Ascending aorta (tissue), 2 donors: ENCODE measurements at places on chromosomes 2 and 18. TPM values are rescaled to one million over a fixed set of nuclear protein-coding genes. Genes with fewer than 3 reads are reported as not detected.

DNA sequence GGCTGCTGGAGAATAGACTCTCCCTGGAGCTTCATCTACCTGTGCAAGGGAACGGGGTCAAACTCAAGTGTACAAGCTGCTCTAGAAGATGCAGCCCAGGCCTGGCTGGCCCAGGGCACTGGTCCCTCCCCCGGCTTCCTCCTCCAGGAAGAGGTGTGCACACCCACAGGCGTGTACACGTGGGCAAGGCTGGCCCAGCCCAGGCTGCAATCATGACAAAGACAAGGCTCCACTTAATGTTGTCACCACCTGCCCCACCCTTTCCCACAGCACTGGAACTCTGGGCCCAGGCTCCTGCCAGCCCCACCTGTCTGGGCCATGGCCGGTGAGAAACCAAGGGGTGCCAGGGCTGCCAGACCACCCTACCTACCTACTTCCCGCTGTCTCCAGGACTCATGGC, 29.6 kb upstream of the ALPP start:
- H3K27me3 ChIP-seq: peaks cover 19% of the 10 kb centered on the region
- no peaks in the 10 kb centered on the region for H3K36me3 ChIP-seq
- no peak overlapping the region for H3K27ac ChIP-seq
- no peaks in the 10 kb centered on the region for H3K4me1 ChIP-seq
- no peak overlapping the region for H3K4me3 ChIP-seq
- DNase-seq: no peak

The SERPINB10 gene
- total RNA-seq: not detected

GRCh38 chr2:70475266-70475665, 78.4 kb downstream of the TGFA start:
- no peak for DNase-seq
- no peak overlapping the region for H3K27ac ChIP-seq
- no peaks in the 10 kb centered on the region for H3K4me1 ChIP-seq

DNA sequence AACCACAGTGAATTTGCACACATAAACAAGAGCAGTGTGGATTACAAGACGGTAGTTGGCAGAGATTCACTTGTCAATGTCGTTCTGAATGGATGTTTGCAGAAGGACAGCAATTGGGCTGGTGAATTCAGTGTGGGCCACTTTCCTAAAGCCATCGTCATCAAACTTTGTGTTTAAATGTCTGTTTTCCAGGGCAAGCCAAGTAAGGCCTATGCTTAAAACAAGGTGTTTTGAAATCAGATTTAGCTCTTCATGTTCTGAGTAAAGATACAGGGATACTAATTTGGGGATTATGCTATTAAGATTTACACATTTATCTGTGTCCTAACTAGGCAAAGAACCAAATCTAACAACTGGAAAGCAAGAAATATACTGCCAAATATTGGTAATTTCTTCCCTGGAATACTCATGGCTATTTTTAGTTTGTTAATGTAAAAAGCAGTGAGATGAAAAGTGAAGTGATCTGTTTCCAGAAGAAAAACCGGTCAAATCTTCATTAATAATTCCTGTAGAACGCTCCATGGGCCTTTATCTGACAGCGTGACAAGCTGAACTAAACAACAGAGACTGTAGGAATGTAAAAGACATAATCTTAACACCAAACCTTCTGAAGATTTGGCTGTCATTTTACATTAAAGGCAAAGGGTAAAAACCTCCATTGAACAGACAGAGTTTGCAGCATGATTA, 175.7 kb downstream of the ICOS start:
- H3K27me3 ChIP-seq: no peaks in the 10 kb centered on the region
- no peaks in the 10 kb centered on the region for H3K36me3 ChIP-seq
- H3K4me1 ChIP-seq: peaks cover 6% of the 10 kb centered on the region
- DNase-seq: no peak
- H3K4me3 ChIP-seq: no peak overlapping the region

GRCh38 chr2:62410015-62410453, 96.0 kb downstream of the TMEM17 start:
- peak overlapping the region; percentile 90 for H3K27ac ChIP-seq
- H3K27me3 ChIP-seq: no peaks in the 10 kb centered on the region
- DNase-seq: no peak
- H3K4me1 ChIP-seq: peaks cover 19% of the 10 kb centered on the region
- H3K4me3 ChIP-seq: no peak overlapping the region

DNA sequence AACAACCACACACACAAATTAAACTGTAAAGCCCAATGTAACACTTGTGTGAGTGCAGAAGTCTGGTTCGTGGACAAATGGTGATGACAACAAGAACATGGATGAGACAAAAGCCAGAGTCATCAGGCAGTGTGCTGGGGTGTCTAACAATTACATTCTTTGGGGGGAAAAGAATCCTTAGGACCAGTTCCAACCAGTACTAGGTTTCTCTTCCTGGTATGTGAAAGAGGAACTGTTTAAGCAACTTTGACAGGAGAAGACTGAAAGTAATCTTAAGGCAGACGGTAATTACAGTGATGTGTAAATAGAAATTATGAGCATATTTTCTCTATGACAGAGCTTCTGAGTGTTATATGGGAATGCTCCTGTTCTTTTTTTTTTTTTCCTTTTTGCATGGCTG, 133.4 kb downstream of the AFF3 start:
- H3K4me1 ChIP-seq: peaks cover 5% of the 10 kb centered on the region
- H3K4me3 ChIP-seq: no peak overlapping the region
- no peak overlapping the region for H3K27ac ChIP-seq
- H3K36me3 ChIP-seq: no peaks in the 10 kb centered on the region

DNA sequence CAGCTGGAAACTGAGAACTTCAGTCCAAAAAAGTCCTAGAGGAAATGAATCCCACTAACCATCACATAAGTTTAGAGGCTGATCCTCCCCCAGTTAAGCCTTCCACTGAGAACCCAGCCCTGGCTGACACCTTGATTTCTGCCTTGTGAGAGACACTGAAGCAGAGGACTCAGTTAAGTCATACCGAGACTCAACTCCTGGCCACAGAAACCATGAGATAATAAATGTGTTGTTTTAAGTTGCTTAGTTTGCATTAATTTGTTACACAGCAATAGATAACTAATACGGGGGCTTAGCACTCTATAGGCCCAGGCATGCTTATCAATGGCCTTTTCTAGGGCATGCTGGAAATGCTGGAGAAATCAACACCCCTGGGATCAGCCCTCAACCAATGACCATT, 3.4 kb upstream of the ADD2 start:
- H3K27ac ChIP-seq: no peak overlapping the region
- DNase-seq: no peak
- peaks cover 8% of the 10 kb centered on the region for H3K27me3 ChIP-seq

- no peak overlapping the region for H3K4me3 ChIP-seq
- peaks cover 23% of the 10 kb centered on the region for H3K4me1 ChIP-seq
- no peaks in the 10 kb centered on the region for H3K27me3 ChIP-seq
- H3K36me3 ChIP-seq: no peaks in the 10 kb centered on the region
Measured at GRCh38 chr2:231129216-231129615, 4.4 kb upstream of the HTR2B start.

The RAB17 gene
- total RNA-seq: 0.32 TPM

GRCh38 chr2:158600155-158600802, 143.5 kb downstream of the PKP4 start:
- H3K27me3 ChIP-seq: no peaks in the 10 kb centered on the region
- DNase-seq: peak; percentile 82
- H3K4me3 ChIP-seq: peak overlapping the region; percentile 10
- no peaks in the 10 kb centered on the region for H3K36me3 ChIP-seq
- peak overlapping the region; percentile 23 for H3K27ac ChIP-seq

DNA sequence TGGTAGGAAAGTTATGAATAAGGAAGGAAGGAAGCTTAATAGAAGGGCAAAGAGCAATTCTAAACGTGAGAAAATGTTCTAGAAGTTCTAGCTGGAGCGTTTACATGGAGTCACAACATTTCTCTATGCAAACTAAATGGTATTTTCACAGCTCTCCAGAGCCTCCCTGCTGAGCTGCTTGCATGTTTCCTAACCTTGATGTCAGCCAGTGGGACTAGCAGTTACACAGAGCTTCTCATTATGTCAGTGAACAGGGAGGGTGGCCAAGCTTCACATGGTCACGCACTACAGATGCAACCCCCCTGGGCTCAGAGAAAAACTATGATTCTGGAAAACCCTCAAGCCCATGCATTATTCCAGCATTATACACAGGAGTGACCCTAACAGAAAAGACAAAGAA, 153.4 kb upstream of the CCDC150 start:
- no peaks in the 10 kb centered on the region for H3K4me1 ChIP-seq
- no peak overlapping the region for H3K27ac ChIP-seq
- no peak overlapping the region for H3K4me3 ChIP-seq
- no peaks in the 10 kb centered on the region for H3K36me3 ChIP-seq
- no peaks in the 10 kb centered on the region for H3K27me3 ChIP-seq

DNA sequence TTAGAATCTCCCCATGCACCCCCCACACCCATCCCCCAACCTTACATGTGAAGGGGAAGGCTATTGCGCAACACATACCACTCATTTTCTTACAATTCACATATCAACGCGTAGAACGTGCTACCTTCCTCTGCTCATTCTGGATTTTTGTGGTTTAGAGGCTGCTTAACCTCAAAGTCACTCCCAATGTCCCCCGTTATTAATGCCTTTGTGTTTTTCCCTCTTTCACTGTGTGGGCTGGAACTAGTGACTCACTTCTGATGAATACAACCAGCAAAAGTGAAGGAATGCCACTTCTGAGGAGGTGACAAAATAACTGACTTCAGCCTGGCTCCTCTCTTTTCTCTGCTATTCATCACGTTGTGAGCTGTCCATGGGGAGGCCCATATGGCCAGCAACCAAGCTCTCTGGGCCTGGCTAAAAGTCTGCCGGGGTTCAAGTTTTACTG, 342.5 kb upstream of the NXPH2 start:
- no peak overlapping the region for H3K4me3 ChIP-seq
- no peaks in the 10 kb centered on the region for H3K36me3 ChIP-seq
- H3K27ac ChIP-seq: no peak overlapping the region
- H3K27me3 ChIP-seq: no peaks in the 10 kb centered on the region
- H3K4me1 ChIP-seq: no peaks in the 10 kb centered on the region
- DNase-seq: no peak

DNA sequence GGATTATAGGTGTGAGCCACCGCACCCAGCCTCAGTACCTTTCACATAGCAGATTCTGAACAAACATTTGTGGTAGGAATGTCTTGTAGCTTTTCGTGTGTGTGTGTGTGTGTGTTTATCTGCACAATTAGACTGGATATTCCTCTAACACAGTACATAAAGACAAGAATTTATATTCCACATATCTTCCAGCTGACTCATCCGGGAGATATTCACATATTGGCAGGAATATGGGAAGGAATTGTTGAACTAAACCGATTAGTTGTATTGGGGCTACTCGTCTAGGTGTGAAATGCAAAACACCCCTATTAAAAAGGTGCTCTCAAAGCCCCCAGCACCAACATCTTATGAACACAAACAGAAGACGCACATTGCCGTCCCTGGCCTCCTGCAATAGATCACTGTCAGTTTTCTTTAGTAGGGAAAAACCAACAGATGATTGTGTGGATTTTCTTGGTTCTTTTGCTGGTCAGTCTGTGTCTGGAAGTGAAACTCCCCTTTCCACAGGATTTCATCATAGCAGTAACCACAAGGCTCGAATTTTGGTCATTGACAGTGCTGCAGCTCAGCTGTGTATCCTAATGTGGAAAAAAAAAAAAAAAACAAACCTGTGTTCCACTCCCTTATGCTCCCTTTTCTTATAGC, 208.5 kb upstream of the ACVR2A start:
- no peaks in the 10 kb centered on the region for H3K36me3 ChIP-seq
- H3K4me3 ChIP-seq: no peak overlapping the region
- no peak overlapping the region for H3K27ac ChIP-seq
- DNase-seq: no peak

- H3K36me3 ChIP-seq: no peaks in the 10 kb centered on the region
- no peaks in the 10 kb centered on the region for H3K4me1 ChIP-seq
- no peak overlapping the region for H3K4me3 ChIP-seq
- no peaks in the 10 kb centered on the region for H3K27me3 ChIP-seq
- H3K27ac ChIP-seq: no peak overlapping the region
Measured at GRCh38 chr18:63046375-63046774, 273.2 kb downstream of the BCL2 start.

DNA sequence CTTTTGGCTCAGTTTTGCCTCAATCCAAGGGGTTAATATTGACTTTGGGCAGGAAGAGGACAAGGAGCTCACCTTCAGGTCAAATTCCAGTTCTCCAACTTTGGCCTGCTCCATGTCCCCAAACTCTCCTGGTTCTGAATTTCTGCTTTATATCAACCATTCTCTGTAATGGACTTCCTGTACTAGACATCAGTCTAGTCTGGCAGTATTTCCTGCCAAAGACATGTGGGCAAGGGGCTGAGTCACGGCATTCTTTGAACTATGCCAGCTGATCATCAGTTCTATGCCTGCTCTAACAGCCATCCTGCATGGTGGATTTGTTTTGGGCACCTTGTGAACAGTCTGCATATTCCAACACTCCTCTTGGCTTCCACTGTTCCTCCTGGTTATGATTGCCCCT, 199.4 kb downstream of the ZEB2 start:
- no peaks in the 10 kb centered on the region for H3K4me1 ChIP-seq
- peak; percentile 68 for DNase-seq
- no peak overlapping the region for H3K27ac ChIP-seq
- H3K36me3 ChIP-seq: no peaks in the 10 kb centered on the region

- no peaks in the 10 kb centered on the region for H3K27me3 ChIP-seq
- no peak overlapping the region for H3K4me3 ChIP-seq
- no peaks in the 10 kb centered on the region for H3K36me3 ChIP-seq
- peaks cover 24% of the 10 kb centered on the region for H3K4me1 ChIP-seq
- H3K27ac ChIP-seq: no peak overlapping the region
Measured at GRCh38 chr2:24513281-24514071, 22.4 kb downstream of the NCOA1 start.

GRCh38 chr18:59140302-59140885, 710 bp downstream of the SEC11C start:
- H3K4me1 ChIP-seq: peaks cover 2% of the 10 kb centered on the region
- no peaks in the 10 kb centered on the region for H3K36me3 ChIP-seq
- H3K27ac ChIP-seq: peak overlapping the region; percentile 82
- peak overlapping the region; percentile 97 for H3K4me3 ChIP-seq

The GALNT3 gene
- 0.64 TPM for total RNA-seq

The WDPCP gene
- total RNA-seq: 5.2 TPM

The KCNJ13 gene
- total RNA-seq: not detected

The NT5C1B gene
- total RNA-seq: not detected

- no peaks in the 10 kb centered on the region for H3K27me3 ChIP-seq
- DNase-seq: no peak
- no peak overlapping the region for H3K4me3 ChIP-seq
- H3K4me1 ChIP-seq: no peaks in the 10 kb centered on the region
Measured at GRCh38 chr2:69464575-69464974, 27.3 kb upstream of the NFU1 start.

The NAT8 gene
- not detected for total RNA-seq

The MYOM1 gene
- total RNA-seq: 7.8 TPM

The SLC19A3 gene
- total RNA-seq: 16.5 TPM

The CPLX4 gene
- not detected for total RNA-seq

DNA sequence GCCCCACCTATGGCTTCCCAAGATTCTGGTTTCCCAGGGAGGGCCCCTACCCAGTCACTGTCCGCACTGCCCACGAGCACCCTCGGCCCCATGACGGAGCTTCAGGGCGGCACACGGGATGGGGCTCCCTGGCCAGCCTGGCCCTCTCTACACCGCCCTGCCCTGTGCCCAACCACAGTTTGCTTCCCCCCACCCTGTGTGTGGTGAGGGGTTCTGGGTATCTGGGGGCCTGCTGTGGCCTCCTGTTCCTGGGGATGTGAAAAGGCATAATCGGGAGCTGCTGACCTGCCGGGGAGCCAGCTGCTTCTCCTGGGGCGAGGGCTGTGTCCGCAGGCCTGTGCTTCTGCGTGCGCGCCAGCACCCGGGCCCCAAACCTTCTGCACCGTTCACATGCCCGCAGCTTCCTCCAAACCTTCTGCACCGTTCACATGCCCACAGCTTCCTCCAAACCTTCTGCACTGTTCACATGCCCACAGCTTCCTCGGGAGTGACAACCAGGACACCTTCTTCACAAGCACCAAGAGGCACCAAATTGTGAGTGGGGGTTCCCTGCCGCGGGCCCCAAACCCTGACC, 12.4 kb downstream of the ANO7 start:
- H3K36me3 ChIP-seq: no peaks in the 10 kb centered on the region
- DNase-seq: no peak
- H3K4me3 ChIP-seq: no peak overlapping the region
- no peaks in the 10 kb centered on the region for H3K27me3 ChIP-seq
